ENCODE measurements at places on chromosomes 6 and 20. TPM values are rescaled to one million over a fixed set of nuclear protein-coding genes. Genes with fewer than 3 reads are reported as not detected.

GRCh38 chr20:63014710-63015109 lies 7.9 kb upstream of the BHLHE23 start:
- H3K4me1 ChIP-seq = no peaks in the 10 kb centered on the region
- H3K27me3 ChIP-seq = peaks cover 2% of the 10 kb centered on the region
- H3K27ac ChIP-seq = no peak overlapping the region

DNA sequence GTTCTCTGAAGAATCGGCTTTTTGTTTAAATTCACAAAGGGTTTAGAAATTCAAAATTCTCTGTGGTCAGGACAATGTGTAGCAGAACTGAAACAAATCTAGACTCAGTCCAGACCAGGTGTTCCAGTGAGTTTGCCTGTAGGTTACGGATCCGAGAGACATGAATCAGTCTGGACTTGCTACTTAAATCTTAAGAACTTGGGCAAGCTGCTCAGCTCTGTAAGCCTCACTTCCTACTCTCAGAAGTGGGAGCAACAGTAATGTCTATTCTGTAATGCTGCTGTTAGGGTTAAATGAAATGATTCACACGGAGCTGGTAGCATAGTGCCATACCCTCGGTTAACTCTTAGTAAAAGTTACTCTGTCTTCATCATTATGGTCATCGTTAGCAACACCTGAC lies 37.7 kb downstream of the HECA start:
- no peak for DNase-seq
- H3K4me3 ChIP-seq = no peak overlapping the region
- no peaks in the 10 kb centered on the region for H3K36me3 ChIP-seq
- no peaks in the 10 kb centered on the region for H3K27me3 ChIP-seq
- peaks cover 6% of the 10 kb centered on the region for H3K4me1 ChIP-seq

- H3K4me1 ChIP-seq = no peaks in the 10 kb centered on the region
- DNase-seq = no peak
- no peaks in the 10 kb centered on the region for H3K27me3 ChIP-seq
- H3K36me3 ChIP-seq = no peaks in the 10 kb centered on the region
- no peak overlapping the region for H3K4me3 ChIP-seq
Observed at GRCh38 chr20:48761023-48761785, 66.6 kb downstream of the PREX1 start.

- H3K27me3 ChIP-seq = no peaks in the 10 kb centered on the region
- H3K4me3 ChIP-seq = no peak overlapping the region
- no peak overlapping the region for H3K27ac ChIP-seq
- DNase-seq = no peak
- H3K36me3 ChIP-seq = no peaks in the 10 kb centered on the region
Observed at GRCh38 chr20:42276718-42277602, 658.8 kb upstream of the CHD6 start.

- no peak overlapping the region for H3K4me3 ChIP-seq
- H3K4me1 ChIP-seq = no peaks in the 10 kb centered on the region
- H3K27me3 ChIP-seq = no peaks in the 10 kb centered on the region
- H3K27ac ChIP-seq = no peak overlapping the region
Observed at GRCh38 chr20:1824181-1824580, 71.0 kb upstream of the SIRPA start.

- H3K27me3 ChIP-seq = no peaks in the 10 kb centered on the region
- no peak for DNase-seq
- no peak overlapping the region for H3K4me3 ChIP-seq
- H3K36me3 ChIP-seq = no peaks in the 10 kb centered on the region
Observed at GRCh38 chr6:90183587-90184333, 112.9 kb downstream of the BACH2 start.

- no peaks in the 10 kb centered on the region for H3K4me1 ChIP-seq
- no peak overlapping the region for H3K27ac ChIP-seq
- no peaks in the 10 kb centered on the region for H3K36me3 ChIP-seq
Observed at GRCh38 chr6:14088600-14089192, 28.9 kb upstream of the CD83 start.

GRCh38 chr20:62921119-62921687 lies 5.1 kb downstream of the DIDO1 start:
- H3K27ac ChIP-seq = no peak overlapping the region
- H3K4me3 ChIP-seq = no peak overlapping the region
- no peaks in the 10 kb centered on the region for H3K36me3 ChIP-seq
- H3K4me1 ChIP-seq = peaks cover 71% of the 10 kb centered on the region
- H3K27me3 ChIP-seq = no peaks in the 10 kb centered on the region

- H3K27me3 ChIP-seq = peaks cover 2% of the 10 kb centered on the region
- no peak for DNase-seq
- no peak overlapping the region for H3K4me3 ChIP-seq
- H3K27ac ChIP-seq = no peak overlapping the region
- no peaks in the 10 kb centered on the region for H3K4me1 ChIP-seq
Observed at GRCh38 chr6:1348675-1349074, 36.8 kb downstream of the FOXQ1 start.

DNA sequence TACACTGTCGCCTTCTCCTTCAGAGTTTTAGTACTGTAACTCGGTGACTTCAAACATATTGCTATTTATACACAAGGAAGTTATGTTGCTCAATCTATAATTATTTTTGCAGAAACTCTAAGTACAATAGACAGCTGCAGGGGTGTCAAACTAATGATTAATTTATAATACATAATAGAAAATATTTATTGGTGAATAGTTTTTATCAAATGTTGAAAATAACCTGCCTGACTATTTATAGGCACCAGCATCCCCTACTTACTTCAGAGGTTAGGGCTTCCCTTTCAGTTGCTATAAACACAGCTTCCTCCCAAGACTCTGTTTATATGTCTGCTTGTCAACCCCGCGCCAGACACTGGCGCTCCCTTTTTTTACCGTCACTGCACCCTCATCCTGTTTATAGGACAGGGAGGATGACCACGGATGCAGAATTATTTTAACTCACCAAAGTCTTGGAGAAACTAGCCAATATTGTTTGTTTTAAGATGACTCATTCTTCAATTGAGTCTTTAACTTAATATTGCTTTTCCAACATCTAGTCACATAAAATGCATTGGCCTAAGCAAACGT lies 225.0 kb downstream of the ALDH8A1 start:
- H3K27me3 ChIP-seq = no peaks in the 10 kb centered on the region
- H3K36me3 ChIP-seq = no peaks in the 10 kb centered on the region
- peaks cover 17% of the 10 kb centered on the region for H3K4me1 ChIP-seq
- no peak for DNase-seq
- H3K4me3 ChIP-seq = no peak overlapping the region

GRCh38 chr20:57576002-57576401 lies 15.1 kb downstream of the PCK1 start:
- H3K4me3 ChIP-seq = no peak overlapping the region
- H3K4me1 ChIP-seq = no peaks in the 10 kb centered on the region
- H3K27me3 ChIP-seq = peaks cover 5% of the 10 kb centered on the region
- no peak for DNase-seq
- no peaks in the 10 kb centered on the region for H3K36me3 ChIP-seq

DNA sequence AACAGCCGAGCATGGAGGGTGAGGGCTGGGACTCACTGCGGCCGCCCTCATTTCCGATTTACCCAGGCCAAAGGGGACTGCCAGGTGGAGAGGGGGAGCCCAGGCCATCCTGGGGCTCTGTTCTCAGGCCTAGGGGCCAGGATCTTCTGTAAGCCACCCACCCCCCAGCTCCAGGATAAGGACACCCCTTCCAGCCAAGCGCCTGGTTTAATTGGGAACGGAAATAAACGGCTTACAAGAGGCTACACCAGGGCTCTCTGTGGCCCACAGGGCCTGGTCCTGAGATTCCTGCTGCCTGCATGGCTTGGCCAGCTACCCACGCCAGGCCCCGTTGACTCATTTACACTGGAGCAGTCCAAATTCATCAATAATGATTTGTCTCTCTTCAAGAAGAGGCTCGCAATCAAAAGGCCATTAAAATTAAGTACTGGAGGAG lies 68.1 kb upstream of the TOP1 start:
- no peak for DNase-seq
- no peaks in the 10 kb centered on the region for H3K27me3 ChIP-seq

DNA sequence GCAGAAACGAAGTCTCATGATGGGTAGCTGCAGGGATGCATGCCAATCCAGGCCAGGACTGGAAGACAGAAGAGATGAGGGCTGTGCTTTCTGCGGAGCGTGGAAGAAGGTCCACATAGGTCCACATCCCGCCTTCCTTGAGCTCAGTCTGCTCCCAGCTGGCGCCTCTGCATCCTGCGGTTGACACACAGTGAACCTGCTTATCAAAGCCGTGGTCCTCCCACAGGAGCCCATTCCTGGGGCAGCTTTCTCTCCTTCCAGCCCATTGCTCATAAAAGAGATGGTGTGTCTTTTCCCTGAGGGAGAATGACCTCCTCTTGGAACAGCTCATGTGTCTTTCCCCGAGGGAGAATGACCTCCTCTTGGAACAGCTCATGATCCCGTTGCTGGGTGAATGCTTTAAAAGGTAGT lies 225.4 kb downstream of the CDH4 start:
- H3K27ac ChIP-seq = no peak overlapping the region
- H3K27me3 ChIP-seq = peaks cover 6% of the 10 kb centered on the region
- no peak overlapping the region for H3K4me3 ChIP-seq
- no peaks in the 10 kb centered on the region for H3K4me1 ChIP-seq
- no peak for DNase-seq
- H3K36me3 ChIP-seq = no peaks in the 10 kb centered on the region

- DNase-seq = no peak
- H3K36me3 ChIP-seq = no peaks in the 10 kb centered on the region
- no peaks in the 10 kb centered on the region for H3K4me1 ChIP-seq
Observed at GRCh38 chr6:4693173-4693970, 82.8 kb upstream of the CDYL start.

- H3K36me3 ChIP-seq = peaks cover 4% of the 10 kb centered on the region
- no peak for DNase-seq
- H3K4me1 ChIP-seq = no peaks in the 10 kb centered on the region
- no peak overlapping the region for H3K27ac ChIP-seq
Observed at GRCh38 chr20:39009348-39009747, 47.2 kb downstream of the DHX35 start.

- H3K27me3 ChIP-seq = no peaks in the 10 kb centered on the region
- H3K27ac ChIP-seq = no peak overlapping the region
- no peaks in the 10 kb centered on the region for H3K4me1 ChIP-seq
- DNase-seq = no peak
- H3K36me3 ChIP-seq = no peaks in the 10 kb centered on the region
- no peak overlapping the region for H3K4me3 ChIP-seq
Observed at GRCh38 chr6:157291356-157291755, 32.0 kb downstream of the TMEM242 start.

DNA sequence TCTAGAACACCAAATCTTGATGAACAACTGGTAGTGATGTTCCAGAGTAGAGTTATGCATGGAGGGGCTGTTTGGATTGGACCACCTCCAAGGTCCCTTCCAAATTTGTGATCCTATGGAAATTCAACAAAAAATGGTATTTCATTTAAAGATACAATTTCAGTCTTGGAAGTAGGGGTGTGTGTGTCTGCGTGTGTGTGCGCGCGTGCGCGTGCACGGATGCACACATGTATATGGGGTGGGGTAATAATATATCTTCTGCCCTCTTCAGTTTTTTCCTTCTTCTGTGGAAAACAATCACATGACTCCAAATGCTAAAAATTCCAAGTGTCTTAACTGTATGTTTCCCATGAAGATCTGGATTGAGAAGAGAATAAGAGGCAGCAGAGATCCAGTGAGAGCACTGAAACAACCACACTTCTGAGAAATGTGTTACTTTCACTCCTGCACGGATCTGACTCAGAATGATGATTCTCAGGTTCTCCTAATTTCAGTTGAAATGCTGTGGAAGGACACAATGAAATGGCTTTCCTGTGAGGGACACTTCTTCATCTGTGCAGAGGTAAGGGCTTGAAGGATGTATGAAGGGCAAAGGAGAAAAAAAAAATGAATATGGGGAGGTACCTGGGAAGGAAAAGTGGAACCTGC lies 10.6 kb upstream of the IL17F start:
- no peaks in the 10 kb centered on the region for H3K4me1 ChIP-seq
- H3K36me3 ChIP-seq = no peaks in the 10 kb centered on the region
- no peaks in the 10 kb centered on the region for H3K27me3 ChIP-seq
- no peak overlapping the region for H3K4me3 ChIP-seq

DNA sequence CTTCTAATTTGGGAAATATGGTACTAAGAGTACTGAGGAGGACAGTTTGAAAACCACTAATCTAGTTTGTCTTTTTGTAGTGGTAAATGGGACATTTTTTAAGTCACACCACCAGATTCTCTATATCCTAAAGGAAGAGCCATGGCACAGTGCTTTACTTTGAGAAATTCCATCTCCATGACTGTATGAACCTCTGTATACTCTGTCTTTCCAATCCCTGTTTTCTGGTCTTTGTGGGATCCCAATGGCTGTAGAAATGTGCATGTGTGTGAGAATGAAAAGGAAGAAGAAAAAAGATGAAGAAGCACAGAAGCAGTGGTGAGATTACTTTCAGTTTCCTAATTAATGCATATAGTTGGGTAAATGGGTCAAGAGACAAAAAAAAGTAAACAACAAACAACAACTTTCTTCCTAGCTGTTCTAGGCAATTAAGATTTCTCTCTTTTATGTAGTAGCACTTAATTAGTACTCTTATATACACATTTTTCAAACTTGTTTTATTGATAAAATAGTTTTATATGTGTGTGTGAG lies 141.2 kb upstream of the HCRTR2 start:
- H3K36me3 ChIP-seq = no peaks in the 10 kb centered on the region
- no peak for DNase-seq
- no peak overlapping the region for H3K27ac ChIP-seq
- H3K4me3 ChIP-seq = no peak overlapping the region
- H3K27me3 ChIP-seq = no peaks in the 10 kb centered on the region

C6orf132 gene
- total RNA-seq = 13.9 TPM

ID4 gene
- total RNA-seq = 21.8 TPM

CD83 gene
- 1.0 TPM for total RNA-seq

HMGCLL1 gene
- total RNA-seq = 0.69 TPM

KCNK17 gene
- total RNA-seq = 1.1 TPM

C4B gene
- total RNA-seq = 186 TPM

GABRR1 gene
- total RNA-seq = not detected

IL17A gene
- total RNA-seq = not detected

OR2J2 gene
- not detected for total RNA-seq

OTOR gene
- total RNA-seq = not detected

LTB gene
- 3.3 TPM for total RNA-seq

All from pancreas (tissue), 10 donors.